ENCODE measurements at places on chromosomes 6 and 20.

- DNase-seq, result no peak
Observed at GRCh38 chr6:10177704-10178103, 237.2 kb downstream of the TFAP2A start.

GRCh38 chr20:58749098-58749769 lies 56.6 kb downstream of the NPEPL1 start:
- DNase-seq, result no peak

GRCh38 chr6:18277237-18278006 lies 13.1 kb upstream of the DEK start:
- DNase-seq, result no peak

GRCh38 chr20:41770427-41770826 lies 152.2 kb upstream of the CHD6 start:
- DNase-seq, result no peak

DNA sequence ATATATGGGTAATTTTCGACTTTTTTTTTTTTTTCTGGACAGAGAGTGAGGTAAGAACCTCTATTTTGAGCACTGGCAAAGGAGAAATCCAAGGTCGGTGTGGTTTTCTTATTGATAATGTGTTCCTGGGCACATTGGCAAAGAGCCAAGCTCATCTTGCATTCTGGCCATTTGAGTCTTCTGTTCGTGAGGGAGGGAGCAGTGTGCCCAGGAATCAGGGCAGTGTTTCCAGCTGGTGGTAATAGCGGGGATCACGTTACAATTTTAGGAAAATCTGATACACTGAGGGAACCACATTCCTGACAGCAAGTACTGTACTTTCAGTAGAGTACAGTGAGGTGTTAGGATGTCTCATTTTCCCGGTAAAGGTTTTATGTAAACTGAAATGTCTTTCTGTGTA lies 442.3 kb upstream of the MAP3K7 start:
- DNase-seq, result no peak

- DNase-seq, result no peak
Observed at GRCh38 chr6:32329141-32329540, 42.6 kb downstream of the TSBP1 start.

DNA sequence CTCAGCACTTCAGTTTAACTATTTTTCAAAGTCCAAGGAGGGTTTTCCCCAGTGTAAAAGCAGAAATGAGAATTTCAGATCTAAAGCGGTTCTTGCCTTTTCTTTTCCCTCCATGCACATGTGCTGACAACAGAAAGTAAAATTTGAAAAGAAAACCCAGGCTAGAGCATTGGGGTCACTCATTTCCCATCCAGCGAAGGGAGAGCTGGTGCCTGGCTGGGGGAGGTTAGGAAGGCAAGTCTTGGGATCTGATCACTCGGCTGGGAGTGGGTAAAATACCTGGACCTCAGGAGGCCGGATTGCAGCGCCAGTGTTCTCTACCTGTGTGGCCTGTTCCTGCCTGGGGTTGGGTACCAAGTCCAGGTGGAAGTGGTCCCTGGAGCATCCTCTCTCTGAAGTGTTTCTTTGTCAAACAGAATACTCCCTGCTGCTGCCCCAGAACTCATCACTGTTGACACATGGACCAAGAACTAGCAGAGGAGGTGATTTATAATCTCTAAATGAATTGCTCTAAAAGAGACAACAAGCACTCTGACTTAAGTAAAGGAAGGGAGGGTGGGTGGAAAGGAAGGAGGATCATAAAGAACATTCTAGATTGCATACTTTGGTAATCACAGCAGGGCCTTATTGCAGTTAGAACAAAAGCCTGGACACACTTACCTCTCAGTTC lies 136.0 kb downstream of the MTHFD1L start:
- no peak for DNase-seq

DNA sequence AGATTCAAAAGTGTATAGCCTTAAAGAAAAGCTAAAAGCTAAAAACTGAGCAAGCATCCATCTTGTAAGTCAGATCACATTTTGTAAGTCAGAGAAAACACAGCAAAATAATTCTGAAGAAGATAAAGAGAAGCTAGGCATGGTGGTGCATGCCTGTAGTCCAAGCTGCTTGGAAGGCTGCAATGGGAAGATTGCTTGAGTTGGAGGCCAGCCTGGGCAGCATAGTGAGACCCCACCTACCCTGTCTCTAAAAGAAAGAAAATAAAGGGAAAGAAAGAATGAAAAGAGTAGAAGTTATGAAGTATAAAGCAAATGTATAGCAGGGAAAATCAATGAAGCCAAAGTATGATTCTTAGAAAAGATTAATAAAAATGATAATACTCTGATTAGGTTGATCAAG lies 20.5 kb upstream of the PKIG start:
- DNase-seq, result no peak

GRCh38 chr20:25632940-25633790 lies 9.4 kb upstream of the NANP start:
- DNase-seq, result no peak

DNA sequence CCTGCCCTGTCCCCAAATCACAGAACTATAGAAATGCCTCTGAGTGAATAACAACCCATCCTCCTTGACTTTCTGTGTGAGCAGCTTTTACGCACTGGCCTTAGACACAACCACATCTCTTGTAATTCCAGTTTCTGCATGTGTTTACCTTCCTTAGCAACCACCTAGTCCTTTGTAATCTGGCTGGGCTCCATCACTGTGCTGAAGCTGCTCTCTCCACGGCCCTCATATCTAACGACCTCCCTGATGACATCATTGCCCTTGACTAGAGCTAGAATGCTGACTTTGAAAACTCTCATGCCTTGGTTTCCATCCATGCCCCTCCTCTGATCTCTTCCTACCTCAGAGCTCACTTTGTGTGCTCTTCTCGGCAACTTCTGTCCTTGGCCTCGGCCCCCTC lies 30.5 kb upstream of the GLP1R start:
- no peak for DNase-seq

GRCh38 chr6:35706468-35706867 lies 17.8 kb upstream of the FKBP5 start:
- DNase-seq, result no peak

DNA sequence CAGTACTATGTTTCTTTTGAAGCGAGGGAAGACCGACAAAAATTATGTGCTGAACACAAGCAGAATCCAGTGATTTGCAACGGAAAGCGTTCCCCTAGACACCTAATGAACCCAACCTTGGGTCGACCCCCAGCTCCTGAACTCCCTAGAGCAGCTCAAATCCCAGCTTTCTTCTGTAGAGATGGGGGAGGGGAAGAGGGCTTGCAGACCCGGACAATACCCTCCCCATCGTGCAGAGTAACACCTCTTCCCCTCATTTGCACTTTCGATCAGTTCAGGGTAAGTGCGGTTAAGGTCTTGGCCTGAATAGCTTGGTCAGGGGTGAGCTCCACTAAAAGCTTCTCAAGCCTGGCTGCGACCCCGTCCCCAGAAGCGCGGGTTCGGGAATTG lies 404 bp downstream of the CEP162 start:
- DNase-seq, result no peak

GRCh38 chr20:17849901-17850683 lies 118.5 kb downstream of the SNX5 start:
- DNase-seq, result no peak

DNA sequence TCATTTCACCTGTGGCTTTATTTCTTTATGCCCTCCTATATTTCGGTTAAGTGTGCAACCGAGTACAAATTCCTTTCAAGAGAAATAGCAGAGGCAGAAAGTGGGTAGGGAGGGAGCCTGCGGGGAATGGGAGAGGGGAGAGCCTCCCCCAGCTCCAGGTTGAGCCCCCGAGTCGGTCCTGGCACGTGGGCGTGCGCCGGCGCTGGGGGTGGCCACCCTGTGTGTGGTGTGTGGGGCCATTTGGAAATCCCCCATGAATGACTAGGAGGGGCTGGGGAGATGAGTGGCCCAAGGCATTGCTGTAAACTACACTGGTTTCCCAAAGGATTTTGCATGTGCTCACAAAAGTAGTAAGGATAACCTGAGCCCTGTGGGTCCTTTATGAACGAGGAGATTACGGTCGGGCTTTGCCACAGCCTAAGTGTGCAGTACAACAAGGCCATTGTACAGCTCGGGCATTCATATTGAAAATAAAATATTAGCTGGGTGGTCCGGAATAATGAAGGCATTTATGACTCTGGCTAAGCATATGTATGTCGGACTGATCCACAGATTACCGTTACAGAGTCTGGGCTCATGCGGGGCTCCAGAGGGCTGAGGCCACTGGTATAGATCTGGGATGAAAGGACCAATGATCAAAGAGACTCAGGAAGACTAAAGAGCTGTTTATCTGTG lies 84.5 kb upstream of the RALGAPA2 start:
- DNase-seq, result no peak

GRCh38 chr20:12715371-12715770 lies 293.4 kb upstream of the SPTLC3 start:
- DNase-seq, result no peak

GRCh38 chr6:714100-714499 lies 21.2 kb upstream of the EXOC2 start:
- DNase-seq, result no peak

DNA sequence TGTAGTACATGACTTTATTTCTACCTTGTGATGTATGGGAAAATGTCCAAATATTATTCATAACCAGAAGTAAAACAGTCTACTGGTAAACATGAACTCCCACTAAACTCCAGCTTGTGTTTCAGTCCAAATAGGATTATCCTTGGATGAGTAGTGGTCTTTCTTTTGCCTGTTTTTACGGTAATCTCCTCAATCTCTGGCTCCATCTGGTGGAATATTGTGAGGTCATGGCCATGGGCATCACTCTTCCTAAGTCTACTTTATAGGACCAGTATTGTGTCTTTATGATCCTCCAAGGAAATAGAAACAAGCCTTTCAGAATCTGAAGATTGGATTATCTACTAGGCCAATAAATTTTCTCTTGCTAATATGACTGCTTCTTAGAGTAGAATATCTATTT lies 505.0 kb downstream of the BMP2 start:
- DNase-seq, result peak; percentile 13

Data from iPS DF 6.9 (cell line).